ENCODE measurements at places on chromosomes 3 and 15.

DNA sequence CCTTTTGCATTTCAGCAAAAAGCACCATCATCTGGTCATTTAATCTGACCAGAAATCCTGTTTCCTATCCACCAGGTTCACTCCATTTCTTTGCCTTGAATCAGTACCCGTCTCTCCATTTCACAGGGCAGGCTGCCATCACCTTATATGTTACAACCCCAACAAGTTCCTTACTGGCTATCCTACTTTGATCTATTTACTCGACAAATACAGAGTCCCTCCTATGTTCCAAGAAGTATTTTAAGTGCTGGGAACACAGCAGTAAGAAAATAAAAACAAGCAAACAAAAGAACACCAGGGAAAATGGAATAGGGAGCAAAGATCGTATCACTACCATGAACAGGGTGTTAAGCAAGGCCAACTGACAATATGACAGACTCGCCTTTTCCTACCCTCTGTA lies 295.2 kb upstream of the WNT5A start:
- DNase-seq, result no peak

GRCh38 chr3:160475884-160476283 lies 26.3 kb upstream of the TRIM59 start:
- DNase-seq, result no peak

DNA sequence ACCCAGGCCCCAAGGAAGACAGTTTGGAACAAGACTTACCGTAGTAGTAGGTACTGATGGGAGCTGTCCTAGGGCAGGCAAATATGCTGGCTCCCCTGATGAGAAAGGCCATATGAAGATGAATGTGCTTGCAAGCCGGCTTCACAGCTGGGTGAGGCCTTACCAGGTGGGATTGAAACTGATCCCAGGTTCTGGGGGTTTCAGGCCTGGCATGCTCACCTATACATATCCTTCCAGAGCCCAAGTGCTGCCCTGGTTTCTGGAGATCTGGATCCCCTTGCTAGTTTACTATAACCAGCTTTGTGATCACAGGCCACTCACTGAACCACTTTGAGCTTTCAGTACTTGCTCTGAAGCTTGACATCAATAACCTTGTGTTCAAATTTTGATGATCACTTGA lies 274.3 kb downstream of the EPHB1 start:
- no peak for DNase-seq

DNA sequence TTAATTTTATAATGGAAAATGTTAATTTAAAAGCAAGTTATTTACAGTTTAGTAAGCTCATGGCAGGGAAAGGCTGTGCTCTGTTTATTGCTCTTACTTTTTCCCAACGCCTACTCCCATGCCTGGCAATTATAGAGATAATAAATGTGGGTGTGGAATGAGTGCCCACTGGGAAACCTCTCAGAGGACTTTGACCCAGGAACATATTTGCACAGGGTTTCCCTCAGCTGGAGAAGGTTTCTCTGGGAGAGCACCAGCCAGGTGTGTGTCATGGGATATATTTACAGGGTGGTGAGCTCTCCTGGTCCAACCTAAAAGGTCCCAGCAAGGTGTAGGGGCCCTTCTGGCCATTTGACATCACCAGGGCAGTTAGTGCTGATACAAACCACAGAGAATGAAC lies 27.9 kb downstream of the ZNF710 start:
- no peak for DNase-seq

DNA sequence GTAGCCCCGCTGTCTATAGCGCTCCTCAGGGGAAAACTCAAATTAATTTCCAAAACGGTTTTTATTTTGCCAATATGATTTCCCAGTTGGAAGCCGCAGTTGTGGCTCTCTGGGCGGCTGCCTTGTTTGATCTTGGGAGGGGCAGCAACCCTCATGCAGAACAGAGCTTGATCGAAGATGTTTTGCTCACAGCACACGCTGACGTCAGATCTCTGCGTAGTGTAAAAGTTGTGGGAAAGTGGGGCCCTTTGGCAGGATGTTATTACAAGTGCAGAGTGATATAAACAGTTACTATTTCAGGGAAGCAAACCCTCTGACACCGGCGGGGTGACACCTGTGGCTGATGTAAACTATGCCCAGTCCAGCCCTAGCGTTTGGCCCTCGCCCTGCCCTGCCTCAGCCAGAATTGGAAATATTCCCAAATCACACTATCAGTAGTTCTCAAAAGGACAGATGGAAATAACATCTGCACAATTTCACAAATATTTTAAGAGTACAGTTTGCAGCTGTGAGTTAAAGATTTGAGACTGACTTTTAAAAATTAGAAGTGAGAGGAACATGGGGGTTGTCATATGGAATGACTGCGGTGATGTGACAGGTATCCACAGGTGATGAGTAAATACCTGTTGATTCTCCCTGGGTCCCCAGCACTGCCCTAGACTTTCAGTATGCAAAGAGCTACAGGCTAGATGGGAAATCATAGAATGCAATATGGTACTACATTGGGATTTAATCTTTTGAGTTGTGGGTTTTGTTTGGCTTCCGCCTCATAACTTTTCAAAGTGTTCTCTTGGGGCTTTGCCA lies 1.7 kb downstream of the SYNM start:
- no peak for DNase-seq

DNA sequence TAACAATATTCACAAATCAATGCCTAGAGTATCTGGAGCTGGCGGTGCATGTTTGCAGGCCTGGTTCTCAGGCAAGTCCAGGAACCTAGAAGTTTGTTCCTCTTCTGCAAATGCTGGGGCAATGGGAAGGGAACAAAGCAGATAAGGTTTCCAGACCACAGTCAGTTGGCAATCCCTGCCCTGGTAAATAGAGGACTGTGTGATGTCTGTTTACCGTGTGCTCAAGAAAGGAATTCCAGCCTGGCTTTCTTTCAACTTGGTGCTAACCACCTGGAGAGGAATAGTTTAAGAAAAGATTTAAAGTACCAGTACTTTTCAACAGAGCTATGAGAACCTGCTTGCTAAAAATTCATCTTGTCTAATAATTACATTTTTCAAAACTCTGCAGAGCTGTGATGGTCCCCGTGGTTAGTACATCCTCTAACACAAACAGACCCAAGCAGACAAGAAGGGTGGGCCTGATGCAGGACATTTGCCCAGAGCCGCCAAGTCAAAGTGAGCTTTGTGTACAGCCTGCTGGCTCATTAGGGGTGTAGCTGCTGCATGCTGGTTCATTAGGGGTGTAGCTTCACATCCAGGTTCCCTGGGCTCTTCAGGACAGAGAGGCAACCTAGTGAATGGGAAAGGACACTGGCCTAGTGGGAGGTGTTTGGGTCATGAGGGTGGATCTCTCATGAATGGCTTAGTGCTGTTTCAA lies 220.5 kb downstream of the SQOR start:
- no peak for DNase-seq

GRCh38 chr3:10706156-10706739 lies 109.8 kb upstream of the SLC6A11 start:
- no peak for DNase-seq

Data from esophagus squamous epithelium (tissue), 5 donors.